Mesothelial cell of epicardium (in vitro differentiated cells): ENCODE measurements at places on chromosomes 5 and 9. TPM values are rescaled to one million over a fixed set of nuclear protein-coding genes. Genes with fewer than 3 reads are reported as not detected.

Gene GLRA1
- not detected in 3 replicates for total RNA-seq

Gene PIP5K1B
- total RNA-seq, result 0.87 to 1.4 TPM (median 1.3 TPM) in 3 replicates

Gene MEGF9
- 15.7 to 16.3 TPM (median 15.7 TPM) in 3 replicates for total RNA-seq

Gene FBXL17
- total RNA-seq, result 13.8 to 21.6 TPM (median 17.3 TPM) in 3 replicates

Gene C9orf50
- 0.23 to 0.87 TPM (median 0.69 TPM) in 3 replicates for total RNA-seq

DNA sequence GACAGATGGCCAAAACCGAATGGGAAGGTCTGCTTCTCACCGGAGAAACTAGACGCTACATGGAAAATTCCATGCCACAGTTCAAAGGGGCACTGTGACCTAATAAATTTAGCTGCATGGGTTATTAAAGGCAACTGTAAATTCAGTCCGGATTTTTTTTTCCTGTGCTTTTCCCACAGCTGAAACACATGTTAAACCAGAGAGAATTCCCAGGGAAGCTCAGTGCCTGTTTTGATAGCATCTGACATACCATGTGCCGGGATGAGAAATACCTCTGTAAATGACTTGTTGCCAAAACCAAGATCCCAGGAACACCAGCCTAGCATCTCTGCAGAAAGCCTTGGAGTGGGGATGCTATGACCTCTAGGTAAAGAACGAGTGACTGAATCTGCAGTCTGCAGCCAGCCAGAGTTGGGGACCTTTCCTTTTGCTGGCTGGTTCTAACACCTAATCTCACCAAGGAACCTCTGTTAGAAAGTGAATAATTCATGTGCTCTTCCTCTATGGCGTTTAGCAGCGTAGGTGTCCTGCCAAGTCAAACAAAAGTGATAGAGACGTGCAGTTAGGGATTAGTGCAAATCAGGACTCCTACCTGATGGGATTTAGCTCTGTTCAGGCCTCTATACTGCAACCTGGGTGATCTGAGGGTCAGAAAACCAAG, 77.9 kb downstream of the SLIT3 start:
- H3K4me1 ChIP-seq, result peaks cover 55% of the 10 kb centered on the region
- DNase-seq, result no peak
- H3K27ac ChIP-seq, result peak overlapping the region; percentile 72
- H3K4me3 ChIP-seq, result no peak overlapping the region

DNA sequence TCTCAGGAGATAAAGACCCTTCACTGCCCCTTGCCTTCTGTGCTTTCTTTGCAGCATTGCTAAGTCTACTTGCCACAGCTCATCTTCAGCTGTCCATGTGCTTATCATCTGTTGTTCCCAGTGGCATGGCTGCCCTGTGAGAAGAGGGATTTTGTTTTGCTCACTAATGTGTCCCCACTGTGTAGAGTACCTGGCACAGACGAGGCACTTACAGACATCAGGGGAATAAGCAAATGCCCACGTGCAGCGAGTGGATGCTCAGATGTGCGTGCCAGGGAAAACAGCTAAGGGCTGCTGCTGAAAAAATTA, 31.0 kb downstream of the DAP start:
- peaks cover 30% of the 10 kb centered on the region for H3K36me3 ChIP-seq
- H3K4me1 ChIP-seq, result peaks cover 30% of the 10 kb centered on the region
- H3K27ac ChIP-seq, result no peak overlapping the region
- H3K4me3 ChIP-seq, result no peak overlapping the region

DNA sequence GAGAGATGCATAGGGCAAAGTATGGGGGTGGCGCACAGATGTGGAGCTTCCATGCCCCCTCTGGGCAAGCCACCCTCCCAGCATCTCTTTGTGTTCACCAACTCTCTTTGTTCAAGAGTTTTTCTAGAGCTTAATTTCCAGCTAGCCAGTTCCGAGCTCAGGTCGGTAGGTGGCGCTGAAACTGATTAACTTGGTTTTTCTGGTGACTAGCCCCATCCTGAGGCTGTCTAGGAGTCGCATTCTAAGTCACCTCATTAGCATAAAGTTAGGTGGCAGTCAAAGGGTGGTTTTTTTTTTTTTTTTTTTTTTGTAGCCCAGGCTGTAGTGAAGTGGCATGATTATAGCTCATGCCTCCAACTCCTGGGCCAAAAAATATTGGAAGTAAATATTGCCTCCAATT, 476.4 kb downstream of the KDM4C start:
- no peak overlapping the region for H3K27ac ChIP-seq
- H3K4me3 ChIP-seq, result no peak overlapping the region
- H3K36me3 ChIP-seq, result no peaks in the 10 kb centered on the region

GRCh38 chr9:94111446-94111845, 27.2 kb downstream of the PTPDC1 start:
- no peak overlapping the region for H3K4me3 ChIP-seq
- peak overlapping the region; percentile 25 for H3K27ac ChIP-seq
- DNase-seq, result no peak

DNA sequence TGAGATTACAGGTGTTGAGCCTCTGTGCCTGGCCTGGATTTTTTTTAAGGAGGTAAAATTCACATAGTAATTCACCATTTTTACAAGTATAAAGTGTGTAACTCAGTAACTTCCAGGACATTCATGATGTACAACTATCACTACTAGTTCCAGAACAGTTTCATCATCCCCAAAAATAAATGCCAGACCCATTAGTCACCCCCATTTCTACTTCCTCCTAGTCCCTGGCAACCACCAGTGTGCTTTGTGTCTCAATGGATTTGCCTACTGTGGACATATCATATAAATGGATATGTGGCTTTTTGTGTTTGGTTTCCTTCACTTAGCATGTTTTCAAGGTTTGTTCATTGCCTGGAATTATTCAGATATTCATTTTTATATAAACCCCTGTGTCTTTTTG, 72.5 kb upstream of the PANK3 start:
- H3K27me3 ChIP-seq, result no peaks in the 10 kb centered on the region
- no peak overlapping the region for H3K27ac ChIP-seq
- peaks cover 22% of the 10 kb centered on the region for H3K4me1 ChIP-seq
- H3K36me3 ChIP-seq, result peaks cover 2% of the 10 kb centered on the region

- no peak overlapping the region for H3K4me3 ChIP-seq
- H3K27ac ChIP-seq, result no peak overlapping the region
- no peak for DNase-seq
- no peaks in the 10 kb centered on the region for H3K36me3 ChIP-seq
- peaks cover 34% of the 10 kb centered on the region for H3K4me1 ChIP-seq
- no peaks in the 10 kb centered on the region for H3K27me3 ChIP-seq
Observed at GRCh38 chr9:86753836-86754235, 193.5 kb downstream of the GAS1 start.

DNA sequence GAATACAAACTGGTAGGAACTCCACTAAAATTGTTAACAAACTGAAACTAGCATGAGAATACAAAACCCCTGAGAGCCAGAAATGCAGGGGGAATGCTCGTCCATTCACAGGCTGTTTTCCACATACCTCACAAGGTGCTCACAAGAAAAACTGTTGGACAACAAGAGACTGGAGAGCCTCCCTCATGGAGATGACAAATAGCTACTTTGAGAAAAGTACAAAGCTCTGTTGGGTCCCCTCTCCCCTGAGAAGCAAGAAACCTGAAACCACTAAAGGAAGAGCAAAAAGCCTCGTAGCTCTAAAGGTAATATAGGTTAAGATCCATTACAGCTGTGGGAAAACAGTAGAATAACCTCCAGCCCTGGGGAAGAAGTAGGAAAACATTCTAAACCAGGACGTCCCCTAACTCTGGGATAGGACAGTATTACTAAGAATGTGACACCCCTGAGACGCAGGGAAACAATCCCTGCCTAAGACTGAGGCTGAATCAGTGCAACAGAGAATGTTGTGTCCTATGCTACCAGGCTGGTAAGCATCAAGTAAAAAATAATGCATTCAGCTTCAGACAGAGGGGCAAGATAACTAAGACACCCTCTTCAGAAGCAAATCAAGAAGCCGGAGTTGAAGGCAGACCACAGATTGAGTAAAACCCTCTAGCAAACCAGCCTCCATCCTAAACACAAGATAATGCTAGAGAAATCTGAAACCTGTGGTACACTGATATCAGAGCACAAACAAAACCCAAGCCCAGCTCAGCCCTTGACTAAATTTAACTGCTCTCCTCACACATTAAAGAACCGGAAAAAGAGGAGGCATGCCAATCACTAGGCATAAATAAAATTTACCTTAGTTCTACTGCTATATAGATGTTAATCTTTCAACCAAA, 160.2 kb downstream of the SSBP2 start:
- no peak for DNase-seq
- no peak overlapping the region for H3K4me3 ChIP-seq
- H3K27me3 ChIP-seq, result no peaks in the 10 kb centered on the region
- H3K27ac ChIP-seq, result peak overlapping the region; percentile 63
- peaks cover 13% of the 10 kb centered on the region for H3K4me1 ChIP-seq

GRCh38 chr9:96169484-96169883, 132.5 kb downstream of the HSD17B3 start:
- peaks cover 30% of the 10 kb centered on the region for H3K27me3 ChIP-seq
- peak; percentile 63 for DNase-seq
- no peak overlapping the region for H3K4me3 ChIP-seq
